ENCODE measurements at places on chromosomes 7 and 10. TPM values are rescaled to one million over a fixed set of nuclear protein-coding genes. Genes with fewer than 3 reads are reported as not detected.

Gene SGCE
- 38.6 TPM for total RNA-seq

Gene LDB3
- not detected for total RNA-seq

Gene HTR7
- not detected for total RNA-seq

Gene SPDYE2B
- total RNA-seq = not detected

Gene TRPV5
- total RNA-seq = not detected

Gene TEX36
- not detected for total RNA-seq

Gene MYL10
- not detected for total RNA-seq

Gene ELAPOR2
- 7.1 TPM for total RNA-seq

Gene UPK3BL2
- 16.2 TPM for total RNA-seq

Gene CFAP46
- total RNA-seq = not detected

Measured in GM12878 (cell line).